ENCODE measurements at places on chromosomes 13 and 19. TPM values are rescaled to one million over a fixed set of nuclear protein-coding genes. Genes with fewer than 3 reads are reported as not detected.

The TNFSF9 gene
- polyA plus RNA-seq: 0.52 TPM

The FRY gene
- polyA plus RNA-seq: 57.3 TPM

The CCNE1 gene
- 8.1 TPM for polyA plus RNA-seq

The ZNF540 gene
- 0.25 TPM for polyA plus RNA-seq

The CACNA1A gene
- 0.17 TPM for polyA plus RNA-seq

The CLPTM1 gene
- 200 TPM for polyA plus RNA-seq

- H3K27ac ChIP-seq: peak overlapping the region; percentile 85
- H3K27me3 ChIP-seq: no peaks in the 10 kb centered on the region
- no peaks in the 10 kb centered on the region for H3K36me3 ChIP-seq
- DNase-seq: peak; percentile 87
- peaks cover 29% of the 10 kb centered on the region for H3K4me1 ChIP-seq
- H3K4me3 ChIP-seq: no peak overlapping the region
Observed at GRCh38 chr13:77508959-77509620, 26.4 kb upstream of the SCEL start.

DNA sequence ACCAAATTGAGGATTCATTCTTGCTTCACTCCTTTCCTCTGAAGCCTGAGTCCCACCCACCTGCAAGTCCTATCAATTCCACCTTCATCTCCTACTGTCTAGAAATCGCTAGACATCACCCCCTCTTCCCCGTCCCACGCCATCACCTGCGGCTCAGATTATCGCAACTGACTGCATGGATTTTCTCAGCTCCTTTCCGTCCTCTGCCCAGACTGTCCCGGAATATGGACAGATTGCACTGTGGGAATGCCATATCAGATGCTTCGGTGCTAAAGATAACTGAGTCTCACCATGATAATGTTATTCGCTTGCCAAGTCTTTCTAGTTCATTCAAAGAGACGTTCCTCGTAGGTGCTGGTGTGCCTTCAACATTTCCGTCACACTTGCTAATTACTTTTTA, 66.4 kb upstream of the USP29 start:
- H3K4me1 ChIP-seq: no peaks in the 10 kb centered on the region
- no peak overlapping the region for H3K4me3 ChIP-seq
- H3K27ac ChIP-seq: no peak overlapping the region
- no peaks in the 10 kb centered on the region for H3K27me3 ChIP-seq
- no peak for DNase-seq
- no peaks in the 10 kb centered on the region for H3K36me3 ChIP-seq

- peak; percentile 36 for DNase-seq
- no peaks in the 10 kb centered on the region for H3K36me3 ChIP-seq
- H3K4me3 ChIP-seq: peak within 1 kb of the TSS; percentile 46
- H3K27me3 ChIP-seq: no peaks in the 10 kb centered on the region
Observed at GRCh38 chr13:51222037-51222685, at the start of gene FAM124A. TSS of gene FAM124A (plus strand) at chr13:51222398. CDS start at chr13:51222502, 104 bp downstream.

DNA sequence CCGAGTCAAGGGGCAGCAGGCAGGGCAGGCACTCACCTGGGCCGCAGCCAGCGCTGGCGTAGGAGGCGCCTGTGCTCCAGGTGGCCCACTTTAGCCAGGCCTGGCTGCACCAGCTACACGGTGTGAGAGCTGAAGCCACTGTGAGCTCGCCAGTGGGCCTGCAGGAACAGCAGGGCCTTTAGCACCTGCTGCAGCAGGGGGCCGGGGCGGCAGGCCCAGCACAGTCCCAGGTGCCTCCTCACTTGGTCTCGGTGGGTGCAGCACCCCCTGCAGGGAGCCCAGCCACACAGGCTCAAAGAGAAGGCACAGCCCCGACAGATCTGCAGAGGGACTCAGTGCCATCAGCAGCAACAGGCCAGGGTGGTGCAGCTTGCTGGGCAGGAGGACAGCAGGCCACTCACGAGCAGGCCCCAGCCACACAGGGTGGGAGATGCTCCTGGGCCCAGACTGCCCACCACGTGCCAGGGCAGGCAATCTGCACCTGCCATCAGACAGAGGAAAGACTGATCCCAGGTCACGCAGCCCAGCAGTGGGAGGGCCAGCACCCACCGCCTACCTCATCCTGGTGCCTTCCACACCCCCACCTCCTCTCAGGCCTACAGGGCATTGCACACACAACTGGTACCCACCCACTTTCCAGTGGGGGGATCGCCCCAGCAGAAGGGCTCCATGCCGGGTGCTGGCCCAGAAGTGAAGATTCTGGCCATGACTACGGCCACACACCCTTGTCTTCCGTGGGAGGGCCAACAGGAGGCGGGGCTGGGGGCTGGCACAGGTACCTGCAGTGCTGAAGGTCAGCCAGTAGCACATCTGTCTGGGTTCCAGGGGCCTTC, 15.8 kb downstream of the ARHGAP33 start:
- no peak overlapping the region for H3K4me3 ChIP-seq
- no peak for DNase-seq
- no peaks in the 10 kb centered on the region for H3K36me3 ChIP-seq
- H3K4me1 ChIP-seq: no peaks in the 10 kb centered on the region
- H3K27ac ChIP-seq: no peak overlapping the region

GRCh38 chr13:111562716-111563115, 242.3 kb downstream of the TEX29 start:
- no peak for DNase-seq
- H3K27ac ChIP-seq: no peak overlapping the region
- no peak overlapping the region for H3K4me3 ChIP-seq
- no peaks in the 10 kb centered on the region for H3K27me3 ChIP-seq
- H3K4me1 ChIP-seq: no peaks in the 10 kb centered on the region
- no peaks in the 10 kb centered on the region for H3K36me3 ChIP-seq

DNA sequence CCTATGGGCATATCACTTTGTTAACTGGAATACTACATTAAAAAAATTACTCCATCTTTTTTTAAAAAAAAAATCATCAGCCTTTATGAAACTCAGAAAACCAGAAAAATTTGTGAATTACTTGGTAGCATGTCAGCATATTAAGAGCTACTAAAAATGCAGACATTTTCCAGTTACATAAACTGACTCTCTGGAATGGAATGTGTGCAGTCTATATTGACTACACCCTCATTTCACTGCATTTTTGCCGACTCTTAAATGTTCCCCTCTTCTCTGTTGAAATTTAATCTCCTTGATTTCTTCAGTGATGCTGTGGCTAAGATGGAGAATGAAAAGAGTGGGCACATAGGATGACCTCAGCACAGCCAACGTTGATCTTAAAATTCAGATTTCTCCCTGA, 393.8 kb downstream of the ITGBL1 start:
- H3K36me3 ChIP-seq: no peaks in the 10 kb centered on the region
- no peaks in the 10 kb centered on the region for H3K4me1 ChIP-seq
- H3K4me3 ChIP-seq: no peak overlapping the region
- H3K27me3 ChIP-seq: no peaks in the 10 kb centered on the region
- no peak overlapping the region for H3K27ac ChIP-seq
- DNase-seq: no peak

DNA sequence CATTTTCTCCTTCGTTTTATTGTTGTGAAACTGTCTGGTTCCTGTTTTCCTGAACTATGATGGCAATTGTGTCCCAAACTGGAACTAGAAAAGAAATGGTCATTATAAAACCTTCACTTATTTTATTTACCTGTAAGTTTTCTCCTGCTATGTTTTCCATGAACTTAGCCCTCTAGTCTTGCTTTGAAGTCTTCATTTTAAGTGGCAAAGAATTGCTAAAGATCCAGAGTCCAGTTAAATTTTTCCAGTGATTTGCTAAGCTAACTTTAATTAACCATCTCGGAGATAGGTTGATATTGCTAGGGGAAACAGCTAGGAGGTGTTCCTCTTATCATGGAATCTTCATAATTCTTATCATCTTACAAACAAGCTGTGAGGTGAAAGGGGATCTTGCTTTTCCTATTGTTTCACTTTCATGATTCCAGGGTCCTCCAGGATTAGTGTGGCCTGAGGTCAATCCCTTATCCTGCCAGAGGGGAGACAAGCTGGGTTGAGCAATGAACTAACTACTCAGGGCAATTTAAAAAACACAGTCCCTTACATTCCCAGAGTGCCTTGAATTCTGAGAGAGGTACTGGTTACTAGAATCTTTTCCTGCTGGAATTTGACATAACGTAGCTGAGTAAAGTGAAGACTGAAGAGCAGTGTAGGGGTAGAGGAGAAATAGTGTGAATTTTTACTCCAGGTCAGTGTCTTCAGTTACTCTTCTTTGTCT, 112.5 kb downstream of the ESD start:
- H3K4me3 ChIP-seq: no peak overlapping the region
- no peak overlapping the region for H3K27ac ChIP-seq
- H3K4me1 ChIP-seq: no peaks in the 10 kb centered on the region
- peak; percentile 28 for DNase-seq
- H3K36me3 ChIP-seq: peaks cover 2% of the 10 kb centered on the region

- no peaks in the 10 kb centered on the region for H3K36me3 ChIP-seq
- peaks cover 14% of the 10 kb centered on the region for H3K4me1 ChIP-seq
- no peak for DNase-seq
- H3K27me3 ChIP-seq: no peaks in the 10 kb centered on the region
Observed at GRCh38 chr13:99043831-99044231, 66.0 kb upstream of the DOCK9 start.

DNA sequence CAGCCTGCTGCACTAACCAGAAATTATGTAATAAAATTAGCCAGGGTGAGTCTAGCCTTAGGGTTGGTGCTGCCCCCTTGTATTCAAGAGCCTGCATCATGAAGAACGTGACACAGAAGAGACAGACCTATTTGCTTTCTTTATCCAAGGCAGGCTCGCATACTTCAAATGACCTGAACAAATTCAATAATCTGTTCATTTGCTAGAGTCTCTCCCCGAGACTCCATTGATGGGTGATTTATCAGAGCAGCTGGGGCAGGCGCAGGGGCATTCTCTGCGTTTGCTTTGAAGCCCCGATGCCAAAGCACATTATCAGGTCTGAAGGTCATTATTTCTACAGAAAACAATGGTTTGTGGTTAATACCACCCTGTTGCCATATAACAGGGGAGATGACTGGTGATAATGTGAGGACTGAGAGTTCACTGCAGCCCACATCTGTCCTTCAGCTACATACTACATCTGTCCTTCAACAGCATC, 520.3 kb downstream of the DIAPH3 start:
- no peaks in the 10 kb centered on the region for H3K4me1 ChIP-seq
- no peak overlapping the region for H3K4me3 ChIP-seq
- H3K36me3 ChIP-seq: no peaks in the 10 kb centered on the region
- H3K27ac ChIP-seq: no peak overlapping the region

GRCh38 chr19:46555628-46556280, 45.4 kb upstream of the CALM3 start:
- no peak overlapping the region for H3K27ac ChIP-seq
- peaks cover 2% of the 10 kb centered on the region for H3K27me3 ChIP-seq
- no peak for DNase-seq
- no peak overlapping the region for H3K4me3 ChIP-seq
- no peaks in the 10 kb centered on the region for H3K4me1 ChIP-seq
- no peaks in the 10 kb centered on the region for H3K36me3 ChIP-seq

DNA sequence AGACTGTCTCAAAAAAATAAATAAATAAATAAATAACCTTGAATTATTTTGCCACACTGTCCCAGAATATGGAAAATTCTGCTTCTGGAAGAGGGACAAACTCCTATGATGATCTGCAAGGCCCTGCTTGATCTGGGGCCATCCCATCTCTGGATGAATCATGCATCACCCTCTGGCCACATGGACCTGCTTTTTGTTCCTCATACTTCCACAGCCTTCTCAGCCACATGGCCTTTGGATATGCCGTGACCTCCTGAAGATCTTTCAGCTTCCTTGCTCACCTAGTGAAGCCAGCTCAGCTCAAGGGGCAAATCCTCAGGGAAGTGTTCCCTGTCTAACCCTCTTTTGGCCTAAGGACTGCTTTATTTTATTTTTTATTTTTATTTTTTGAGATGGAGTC, 10.3 kb downstream of the IER2 start:
- no peak for DNase-seq
- peaks cover 41% of the 10 kb centered on the region for H3K4me1 ChIP-seq
- no peak overlapping the region for H3K4me3 ChIP-seq

DNA sequence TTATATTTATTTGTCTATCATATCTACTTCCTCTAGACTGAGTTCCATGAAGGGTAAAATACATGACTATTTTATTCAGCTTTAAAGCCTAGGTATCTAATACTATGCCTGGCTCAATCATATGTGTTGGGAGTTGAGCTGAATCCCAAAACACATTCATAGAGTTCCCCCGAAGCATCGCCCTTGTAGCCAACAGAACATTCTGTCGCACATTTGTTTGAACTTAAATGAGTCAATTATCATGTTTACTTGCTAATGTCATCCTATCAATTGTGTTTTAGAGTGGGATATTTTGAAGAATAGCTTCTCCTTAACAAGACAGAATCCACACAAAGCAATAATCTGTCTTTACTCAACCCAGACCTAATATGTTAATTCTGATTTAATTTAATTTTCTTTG, 252.4 kb downstream of the HS6ST3 start:
- no peaks in the 10 kb centered on the region for H3K4me1 ChIP-seq
- DNase-seq: no peak
- no peak overlapping the region for H3K4me3 ChIP-seq
- no peaks in the 10 kb centered on the region for H3K36me3 ChIP-seq
- H3K27ac ChIP-seq: no peak overlapping the region

- no peaks in the 10 kb centered on the region for H3K27me3 ChIP-seq
- DNase-seq: no peak
- no peaks in the 10 kb centered on the region for H3K4me1 ChIP-seq
Observed at GRCh38 chr13:32214071-32214470, 101.1 kb downstream of the ZAR1L start.

Data from endothelial cell of umbilical vein (primary cell).